ENCODE measurements at places on chromosomes 4 and X.

DNA sequence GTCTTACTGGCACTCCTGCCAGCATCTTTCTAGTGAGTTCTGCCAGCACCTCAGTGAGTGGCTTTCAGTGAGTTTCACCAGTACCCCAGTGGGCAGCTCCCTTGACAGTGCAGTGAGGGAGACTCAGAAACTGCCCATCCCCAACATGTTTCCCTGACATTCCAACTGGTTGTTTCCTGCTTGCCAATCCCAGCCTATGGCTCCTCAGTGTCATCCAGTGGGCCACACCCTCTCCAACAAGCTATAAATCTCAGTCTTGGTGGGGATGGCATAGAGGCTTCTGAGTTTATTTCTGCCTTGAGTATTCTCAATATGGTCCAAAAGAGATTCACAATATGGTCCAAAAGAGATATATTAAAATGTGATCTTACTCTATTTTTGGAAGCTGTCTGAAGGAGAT lies 461.2 kb upstream of the NR3C2 start:
- H3K36me3 ChIP-seq: no peaks in the 10 kb centered on the region
- no peaks in the 10 kb centered on the region for H3K27me3 ChIP-seq
- H3K4me1 ChIP-seq: no peaks in the 10 kb centered on the region
- H3K27ac ChIP-seq: no peak overlapping the region
- no peak overlapping the region for H3K4me3 ChIP-seq

DNA sequence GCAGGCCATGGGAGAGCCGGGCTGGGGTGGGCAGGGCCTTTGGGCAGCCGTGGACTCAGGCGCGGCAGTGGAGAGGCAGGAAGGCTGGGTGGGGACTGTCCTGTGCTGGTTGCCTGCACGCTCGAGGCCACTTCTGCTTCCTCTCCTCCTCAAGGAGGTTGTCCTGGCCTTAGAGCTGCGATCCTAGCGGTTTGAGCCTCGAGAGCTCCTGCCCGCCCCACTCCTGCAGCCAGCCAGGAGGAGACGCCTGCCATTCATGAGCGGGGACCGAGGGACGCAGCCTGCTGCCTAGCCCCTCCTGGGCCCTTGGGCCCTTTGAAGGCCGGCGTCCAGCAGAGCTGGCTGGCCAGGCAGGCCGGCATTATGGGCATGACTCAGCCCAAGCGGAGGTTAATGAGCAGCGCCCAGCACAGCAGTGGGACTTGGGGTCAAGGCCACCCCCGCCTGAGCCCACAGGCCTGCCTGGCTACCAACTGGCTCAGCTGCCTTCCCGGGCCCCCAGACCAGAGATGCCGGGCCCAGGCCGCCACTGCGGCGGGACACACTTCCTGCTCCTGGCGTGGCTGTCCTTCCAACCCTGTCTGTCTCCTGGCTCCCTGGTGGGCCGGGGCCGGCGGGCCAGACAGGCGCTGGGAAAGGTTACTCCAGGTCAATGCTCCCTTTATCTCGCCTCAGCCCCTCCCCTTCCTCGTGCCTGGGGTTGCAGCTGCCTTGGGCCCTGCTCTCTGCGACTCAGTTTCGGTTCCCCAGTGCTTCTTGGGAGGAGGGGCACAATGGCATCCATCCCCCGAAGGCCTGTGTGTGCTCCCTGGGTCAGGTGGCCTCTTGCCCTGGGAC lies 1.8 kb downstream of the ABCD1 start:
- peaks cover 16% of the 10 kb centered on the region for H3K36me3 ChIP-seq
- peak overlapping the region; percentile 65 for H3K27ac ChIP-seq
- no peak overlapping the region for H3K4me3 ChIP-seq
- no peak for DNase-seq
- H3K4me1 ChIP-seq: peaks cover 12% of the 10 kb centered on the region

DNA sequence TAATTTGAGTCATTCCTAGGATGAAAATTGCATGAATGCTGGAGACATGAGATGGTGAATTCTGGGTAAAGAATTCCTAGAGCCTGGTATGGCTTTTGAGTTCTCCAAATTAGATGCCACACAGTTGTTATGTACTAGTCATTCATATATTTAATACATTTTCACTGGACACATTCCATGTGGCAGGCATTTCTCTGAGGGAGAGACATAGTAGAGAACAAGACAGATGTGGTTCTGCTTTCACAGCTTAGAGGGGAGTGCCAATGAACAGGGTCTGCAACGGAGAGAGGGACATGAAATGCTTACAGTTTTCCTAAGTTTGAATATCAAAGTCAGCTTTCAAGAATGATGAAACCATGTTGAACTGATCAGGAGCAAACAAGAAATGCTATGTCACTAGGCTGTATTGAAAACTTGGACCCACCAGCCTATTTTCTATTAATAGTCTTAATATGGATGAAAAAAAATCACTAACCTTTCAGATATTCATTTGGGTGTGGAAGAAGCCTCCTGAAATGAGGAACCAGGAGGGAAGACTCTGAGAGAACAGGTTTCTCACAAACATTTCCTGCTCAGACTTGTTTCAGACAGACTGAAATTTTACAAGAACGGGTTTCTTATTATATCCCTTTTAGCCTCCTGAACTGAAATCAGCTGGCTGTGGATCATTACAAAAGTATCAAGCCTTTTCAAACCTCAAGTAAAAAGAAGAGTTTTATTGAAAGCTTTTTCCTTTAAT lies 276.0 kb upstream of the TET2 start:
- DNase-seq: no peak
- no peak overlapping the region for H3K4me3 ChIP-seq
- no peaks in the 10 kb centered on the region for H3K36me3 ChIP-seq
- peaks cover 10% of the 10 kb centered on the region for H3K4me1 ChIP-seq

DNA sequence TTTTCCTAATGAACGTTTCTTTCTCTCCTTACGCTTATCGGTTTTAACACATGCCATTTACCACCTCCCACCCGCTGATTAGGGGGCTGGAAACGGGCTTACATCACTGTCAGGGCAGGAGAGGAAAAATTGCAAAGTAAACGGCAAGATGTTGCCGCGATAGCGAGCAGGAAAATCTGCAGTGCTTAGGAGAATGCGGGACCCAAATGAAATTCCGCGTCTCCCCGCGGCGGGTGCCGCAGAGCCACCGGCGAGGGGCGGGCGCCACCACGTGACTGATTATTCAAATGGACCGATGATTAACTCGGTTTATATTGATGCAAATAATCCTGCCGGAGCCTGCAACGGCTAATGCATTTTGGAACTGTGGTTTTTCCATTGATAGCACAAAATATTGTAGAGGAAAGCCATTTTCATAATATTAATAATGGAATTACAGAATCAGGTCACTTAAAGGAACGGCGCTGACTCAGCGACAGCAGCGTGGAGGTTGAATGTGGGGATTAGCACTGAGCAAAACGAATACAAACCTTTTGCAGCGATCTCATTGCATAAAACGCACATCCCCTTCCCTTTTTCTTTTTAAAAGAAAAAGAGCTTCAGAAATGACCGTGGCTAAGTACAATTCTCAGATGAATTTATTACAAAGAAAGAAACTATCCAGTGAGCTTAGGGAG lies 224.2 kb downstream of the STIM2 start:
- H3K36me3 ChIP-seq: no peaks in the 10 kb centered on the region
- no peak overlapping the region for H3K4me3 ChIP-seq
- no peak for DNase-seq
- H3K27ac ChIP-seq: no peak overlapping the region
- peaks cover 14% of the 10 kb centered on the region for H3K27me3 ChIP-seq

GRCh38 chr4:150224896-150225591 lies 146.8 kb downstream of the DCLK2 start:
- no peak overlapping the region for H3K27ac ChIP-seq
- DNase-seq: no peak
- peaks cover 7% of the 10 kb centered on the region for H3K4me1 ChIP-seq
- H3K36me3 ChIP-seq: no peaks in the 10 kb centered on the region
- H3K27me3 ChIP-seq: no peaks in the 10 kb centered on the region

- H3K4me3 ChIP-seq: no peak overlapping the region
- H3K4me1 ChIP-seq: no peaks in the 10 kb centered on the region
- no peaks in the 10 kb centered on the region for H3K36me3 ChIP-seq
- no peak for DNase-seq
- H3K27me3 ChIP-seq: no peaks in the 10 kb centered on the region
- no peak overlapping the region for H3K27ac ChIP-seq
These were observed 229.1 kb downstream of the PALLD start for GRCh38 chr4:168725930-168726329.

- no peak overlapping the region for H3K27ac ChIP-seq
- no peak for DNase-seq
- H3K36me3 ChIP-seq: no peaks in the 10 kb centered on the region
- no peak overlapping the region for H3K4me3 ChIP-seq
These were observed 52.6 kb upstream of the RBPJ start for GRCh38 chr4:26268246-26268645.
